Brain microvascular endothelial cell (primary cell): ENCODE measurements at places on chromosomes 2 and 18.

GRCh38 chr18:8049147-8049546 lies 482.0 kb downstream of the PTPRM start:
- DNase-seq, result no peak

GRCh38 chr2:239144713-239144999 lies 256.2 kb downstream of the HDAC4 start:
- DNase-seq, result no peak

- no peak for DNase-seq
These were observed 28.4 kb downstream of the MRPL35 start for GRCh38 chr2:86227685-86228084.

DNA sequence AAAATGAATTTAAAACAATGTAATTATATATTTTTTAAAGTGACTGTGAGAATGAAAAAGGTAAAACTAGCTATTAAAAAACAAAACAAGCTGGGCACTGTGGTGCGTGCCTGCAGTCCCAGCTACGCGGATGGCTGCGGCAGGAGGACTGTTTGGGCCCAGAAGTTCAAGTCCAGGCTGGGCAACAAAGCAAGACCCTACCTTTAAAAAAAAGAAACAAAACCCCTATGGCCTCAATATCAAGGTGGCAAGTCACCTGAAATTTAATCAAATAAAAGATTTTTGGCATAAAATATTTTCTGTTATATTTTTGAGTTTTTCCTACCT lies 46.9 kb upstream of the STRN start:
- DNase-seq, result no peak

DNA sequence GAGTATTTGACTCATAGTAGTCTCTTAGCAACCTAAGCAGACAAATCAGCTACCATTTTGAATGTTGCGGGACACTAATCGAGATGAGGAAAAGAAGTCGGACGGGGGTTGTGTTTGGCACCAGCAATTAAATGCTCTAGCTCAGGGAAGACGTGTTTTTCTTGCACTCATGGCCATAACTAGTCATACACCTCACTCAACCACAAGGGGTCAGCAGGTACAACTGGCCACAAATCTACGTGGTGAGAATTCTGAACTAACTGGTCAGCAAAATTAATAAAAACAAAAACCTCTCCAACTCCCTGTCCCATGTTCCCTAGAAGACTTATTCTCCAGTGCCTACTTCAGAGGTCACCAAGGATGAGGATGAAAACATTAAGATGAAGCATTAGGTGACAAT lies 1467.8 kb downstream of the DPP10 start:
- DNase-seq, result no peak

DNA sequence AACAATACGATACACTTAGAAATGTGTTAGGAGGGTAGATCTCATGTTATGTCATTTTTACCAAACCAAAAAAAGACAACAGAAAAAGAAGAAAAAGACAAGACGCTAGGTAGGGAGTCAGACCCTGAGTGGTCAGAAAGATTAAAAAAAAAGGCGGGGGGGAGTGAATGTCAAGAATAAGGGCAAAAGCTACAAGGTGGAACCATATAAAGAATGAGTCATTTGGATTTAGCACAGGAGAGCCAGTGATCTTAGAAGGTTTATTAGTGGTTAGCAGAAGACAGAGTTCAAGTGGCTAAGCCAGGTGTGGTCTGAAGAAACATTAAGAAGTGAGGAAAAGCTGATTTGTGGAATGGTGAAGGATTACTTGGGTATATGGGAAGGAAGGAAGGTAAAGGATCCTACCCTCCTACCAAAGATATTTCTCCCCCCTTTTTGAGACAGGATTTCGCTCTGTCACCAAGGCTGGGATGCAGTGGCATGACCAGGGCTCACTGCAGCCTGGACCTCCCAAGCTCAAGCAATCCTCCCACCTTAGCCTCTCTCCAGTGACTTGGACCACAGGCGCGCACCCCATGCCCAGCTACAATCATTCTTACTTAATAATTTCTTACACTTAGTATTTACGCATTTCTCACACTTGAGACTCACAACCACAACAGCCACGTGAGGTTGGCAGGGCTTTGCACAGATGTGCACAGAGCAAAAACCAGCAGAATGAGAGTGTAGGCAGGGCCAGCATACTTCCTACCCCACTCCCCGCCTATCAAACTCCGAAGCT lies 2.6 kb downstream of the DSC2 start:
- no peak for DNase-seq

DNA sequence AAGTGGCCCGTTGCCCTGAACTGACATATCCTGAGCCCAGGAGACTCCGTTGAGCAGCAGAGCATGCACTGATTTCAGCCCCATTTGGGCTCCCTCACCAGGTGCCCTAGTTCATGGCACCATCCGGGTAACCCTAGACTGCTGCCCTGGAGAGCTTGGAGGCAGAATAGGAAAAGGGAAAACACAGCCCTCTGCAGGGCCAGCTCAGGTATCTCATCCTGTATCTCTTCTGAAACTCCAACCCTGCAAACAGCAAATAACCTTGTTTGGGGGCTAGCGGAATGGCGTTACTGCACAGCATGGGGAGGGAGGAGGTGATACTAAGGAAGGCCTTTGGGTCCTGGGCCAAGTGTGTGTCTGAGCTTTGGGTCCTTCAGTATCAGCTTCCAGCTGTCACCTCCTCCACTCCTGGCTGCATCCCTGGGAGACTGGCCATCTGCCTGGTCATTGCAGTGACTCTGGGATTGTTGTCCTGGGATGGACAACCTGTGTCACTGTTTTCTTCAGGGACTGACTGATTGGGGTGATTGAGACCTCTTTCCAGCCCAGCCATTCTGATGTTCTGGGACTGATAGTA lies 233.8 kb upstream of the SKOR2 start:
- no peak for DNase-seq

- DNase-seq, result no peak
These were observed 804.5 kb downstream of the TDRD15 start for GRCh38 chr2:21928292-21928691.

DNA sequence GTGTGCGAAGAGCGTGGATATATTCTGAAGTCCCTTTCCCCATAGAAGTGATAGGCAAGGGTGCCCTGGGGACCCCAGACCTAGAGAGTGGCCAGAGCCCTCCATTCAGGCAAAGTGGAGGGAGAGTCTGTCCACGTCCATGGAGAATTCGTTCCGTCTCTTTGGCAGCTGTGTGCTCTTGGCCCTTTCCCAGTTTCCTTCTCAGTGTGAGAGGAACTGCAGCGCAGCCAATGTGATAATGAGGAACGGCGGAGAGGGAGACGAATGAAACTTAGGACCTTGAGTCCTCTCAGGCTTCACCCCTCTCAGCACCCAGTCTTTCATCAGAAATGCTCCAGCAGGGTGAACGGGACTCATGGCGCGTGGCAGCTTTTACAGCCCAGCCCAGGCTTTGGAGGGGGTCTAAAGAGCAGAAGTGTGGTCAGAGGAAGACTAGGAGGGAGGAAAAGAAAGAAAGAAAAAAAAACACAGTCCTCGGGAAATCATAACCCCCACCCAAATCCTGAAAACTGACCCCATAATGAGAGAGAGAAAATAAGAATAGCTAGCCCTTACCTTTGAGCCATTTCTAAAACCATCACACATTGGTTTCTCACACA lies 95.0 kb upstream of the RIOK3 start:
- DNase-seq, result no peak

DNA sequence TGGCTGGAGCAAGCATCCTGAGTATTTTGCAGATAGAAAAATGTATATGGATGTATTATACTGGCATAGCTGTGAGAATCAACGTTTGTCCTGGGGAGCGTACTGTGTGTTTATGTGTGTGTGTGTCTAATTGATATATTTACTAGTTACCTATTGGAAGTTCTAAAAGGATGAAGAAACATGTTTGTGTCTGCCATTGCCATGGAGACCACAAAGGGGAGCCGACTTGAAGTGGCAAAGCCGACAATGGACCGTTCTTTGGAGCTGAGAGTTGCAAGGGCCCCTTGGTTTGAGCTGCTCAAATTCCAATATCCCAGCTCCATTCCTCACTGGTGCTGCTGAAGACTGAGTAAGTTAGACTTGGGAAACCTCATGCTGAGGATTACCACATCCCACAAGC lies 14.3 kb upstream of the SLC25A52 start:
- DNase-seq, result no peak

DNA sequence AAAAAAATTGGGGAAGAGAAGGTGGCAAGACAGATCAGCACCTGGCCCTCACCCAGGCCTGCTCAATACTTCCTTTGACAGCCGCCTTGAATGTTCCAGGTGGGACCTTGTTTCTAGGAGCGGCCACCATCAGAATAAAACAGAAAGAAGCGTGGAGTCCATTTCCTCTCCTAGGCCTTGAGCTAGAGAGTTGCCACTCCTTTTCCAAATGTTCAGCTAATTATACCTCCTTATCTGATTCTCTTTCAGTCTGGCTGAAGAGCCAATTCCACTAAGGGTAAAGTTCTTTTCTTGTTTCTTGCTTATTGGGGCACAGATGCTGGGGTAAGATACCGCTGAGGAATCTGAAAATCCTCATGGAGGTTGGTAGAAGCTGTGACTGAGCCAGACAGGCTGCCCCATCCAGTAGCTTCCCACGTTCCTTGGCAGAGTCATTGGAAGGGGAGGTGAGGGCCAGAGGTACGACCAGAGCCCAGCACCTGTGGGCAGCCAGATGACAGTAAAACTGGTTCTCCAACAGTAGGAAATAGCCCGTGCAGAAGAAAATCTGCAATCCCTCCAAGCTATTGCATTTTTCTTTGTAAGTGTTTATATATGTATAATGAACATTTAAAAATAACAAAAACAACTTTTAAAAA lies 51.5 kb downstream of the PLB1 start:
- no peak for DNase-seq

DNA sequence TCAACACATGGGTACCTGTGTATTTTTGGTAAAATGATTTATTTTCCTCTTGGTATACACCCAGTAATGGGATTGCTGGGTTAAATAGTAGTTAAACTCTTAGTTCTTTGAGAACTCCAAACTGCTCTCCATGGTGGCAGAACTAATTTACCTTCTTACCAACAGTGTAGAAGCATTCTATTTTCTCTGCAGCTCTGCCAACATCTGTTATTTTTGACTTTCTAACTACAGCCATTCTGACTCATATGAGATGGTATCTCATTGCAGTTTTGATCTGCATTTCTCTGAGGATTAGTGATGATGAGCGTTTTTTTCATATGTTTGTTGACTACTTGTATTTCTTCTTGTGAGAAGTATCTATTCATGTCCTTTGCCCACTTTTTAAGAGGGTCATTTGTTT lies 180.6 kb downstream of the FSIP2 start:
- no peak for DNase-seq

DNA sequence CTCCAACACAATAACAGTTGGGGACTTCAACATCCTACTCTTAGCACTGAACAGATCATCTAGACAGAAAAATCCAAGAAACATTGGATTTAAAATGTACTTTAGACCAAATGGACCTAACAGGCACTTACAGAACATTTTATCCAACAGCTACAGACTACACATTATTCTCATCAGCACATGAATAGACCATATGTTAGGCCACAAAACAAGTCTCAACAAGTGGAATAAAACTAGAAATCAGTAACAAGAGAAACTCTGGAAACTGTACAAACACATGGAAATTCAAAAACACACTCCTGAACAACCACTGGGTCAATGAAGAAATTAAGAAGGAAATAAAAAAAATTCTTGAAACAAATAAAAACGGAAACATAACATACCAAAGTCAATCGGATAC lies 117.5 kb downstream of the ACVR1 start:
- DNase-seq, result no peak

GRCh38 chr2:136233298-136233697 lies 115.3 kb upstream of the CXCR4 start:
- DNase-seq, result no peak

- DNase-seq, result no peak
These were observed 181.5 kb downstream of the KLHL29 start for GRCh38 chr2:23566241-23567142.
